ENCODE measurements at places on chromosomes 3 and 15. TPM values are rescaled to one million over a fixed set of nuclear protein-coding genes. Genes with fewer than 3 reads are reported as not detected.
A peak's percentile ranks its signal among the peaks of the same experiment; 100 is the strongest.

DNA sequence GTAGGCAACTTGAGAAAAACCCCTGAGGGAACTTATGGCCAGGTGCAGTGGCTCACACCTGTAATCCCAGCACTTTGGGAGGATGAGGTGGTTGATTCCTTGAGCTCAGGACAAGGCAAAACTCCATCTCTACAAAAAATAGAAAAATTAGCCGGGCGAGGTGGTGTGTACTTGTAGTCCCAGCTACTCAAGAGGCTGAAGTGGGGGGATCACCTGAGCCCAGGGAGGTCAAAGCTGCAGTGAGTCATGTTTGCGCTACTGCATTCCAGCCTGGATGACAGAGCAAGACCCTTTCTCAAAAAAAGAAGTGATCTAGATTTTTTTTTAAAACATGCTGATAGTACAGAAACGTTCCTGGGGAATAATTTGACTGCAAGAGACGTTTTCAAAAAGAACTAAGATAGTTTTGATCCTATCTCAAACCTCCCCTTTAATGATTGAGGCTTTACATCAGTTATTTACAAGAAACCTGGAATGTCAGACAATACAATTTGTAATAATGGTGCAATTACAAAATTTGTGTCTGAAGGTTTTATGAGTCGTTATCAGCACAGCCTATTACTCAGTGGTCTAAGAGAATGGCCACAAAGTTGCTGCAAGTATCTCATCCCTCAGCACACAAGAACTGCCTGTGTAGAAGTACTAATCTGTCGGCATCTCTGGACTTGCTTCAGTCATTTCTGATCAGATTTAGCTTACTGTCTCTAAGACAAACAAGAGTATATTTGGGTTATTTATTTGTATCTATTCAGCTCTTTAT, 32.2 kb upstream of the KLHL25 start:
- no peaks in the 10 kb centered on the region for H3K36me3 ChIP-seq
- H3K4me1 ChIP-seq, result no peaks in the 10 kb centered on the region

- peak within 1 kb of the TSS; percentile 62 for H3K4me3 ChIP-seq
- H3K27ac ChIP-seq, result no peak within 1 kb of the TSS
- DNase-seq, result peak; percentile 52
- peaks cover 3% of the 10 kb centered on the region for H3K36me3 ChIP-seq
- peaks cover 6% of the 10 kb centered on the region for H3K4me1 ChIP-seq
These were observed at the start of gene GASK1A for GRCh38 chr3:42979044-42979972. GASK1A (plus strand) TSS chr3:42979311; CDS start chr3:42979643, 332 bp downstream.

DNA sequence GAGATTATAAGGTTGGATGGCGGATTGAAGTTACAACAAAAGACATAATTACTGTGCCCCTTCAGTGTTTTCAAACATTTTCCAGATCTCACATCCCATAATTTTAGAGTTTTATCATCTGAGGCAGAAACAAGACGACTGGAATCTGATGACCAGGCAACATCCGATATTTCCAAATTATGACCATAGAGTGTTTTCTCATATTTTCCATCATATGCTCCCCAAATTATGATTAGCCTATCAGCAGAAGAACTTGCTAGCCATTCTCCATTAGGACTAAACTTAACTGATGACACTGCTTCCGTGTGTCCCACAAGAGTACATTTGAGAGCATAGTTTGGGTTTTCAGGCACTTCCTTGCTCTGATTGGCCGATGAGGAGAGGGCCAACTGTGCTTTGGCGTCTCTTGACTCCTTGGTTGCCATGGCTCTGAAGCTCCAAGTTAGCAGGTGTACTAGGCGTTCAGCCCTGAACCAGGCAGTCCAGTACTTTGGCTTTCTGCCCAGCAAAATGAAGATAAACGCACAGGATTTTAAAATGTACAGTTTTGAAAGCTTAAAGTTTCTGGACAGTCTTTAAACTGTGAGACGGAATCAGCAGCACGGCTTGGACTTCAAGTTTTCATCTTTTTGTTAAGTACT, 638 bp downstream of the WDR5B start:
- peaks cover 51% of the 10 kb centered on the region for H3K4me1 ChIP-seq
- peaks cover 46% of the 10 kb centered on the region for H3K36me3 ChIP-seq
- H3K27ac ChIP-seq, result peak overlapping the region; percentile 96
- H3K4me3 ChIP-seq, result peak overlapping the region; percentile 96

- no peak overlapping the region for H3K27ac ChIP-seq
- no peak overlapping the region for H3K4me3 ChIP-seq
- H3K36me3 ChIP-seq, result no peaks in the 10 kb centered on the region
- no peaks in the 10 kb centered on the region for H3K4me1 ChIP-seq
These were observed 91.7 kb upstream of the CHMP2B start for GRCh38 chr3:87135412-87135811.

DNA sequence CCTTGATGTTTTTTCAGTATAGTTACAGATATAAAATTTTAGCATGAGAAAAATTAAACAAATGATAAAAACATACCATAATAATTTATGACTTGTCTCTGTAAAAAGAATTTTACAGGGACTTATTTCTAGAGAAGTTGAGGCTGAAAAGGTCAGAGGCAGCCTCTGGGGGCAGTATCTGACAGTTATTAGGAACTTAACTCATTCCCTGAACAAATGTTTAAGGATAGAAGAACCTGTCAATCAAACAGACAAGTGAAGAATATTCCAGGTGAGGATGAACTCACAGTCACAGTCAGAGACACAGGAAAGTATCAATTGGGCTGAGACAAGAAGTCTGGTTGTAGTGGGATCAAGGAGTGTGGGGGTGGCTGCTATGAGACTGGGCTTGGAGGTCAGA, 7.3 kb downstream of the MYLK start:
- H3K4me3 ChIP-seq, result no peak overlapping the region
- DNase-seq, result no peak

HEMK1 gene
- total RNA-seq, result 61.6 TPM

LPP gene
- 34.7 TPM for total RNA-seq

CRYGS gene
- 1.6 TPM for total RNA-seq

ACOX2 gene
- not detected for total RNA-seq

Data from activated CD4-positive, alpha-beta T cell treated with anti-CD3 and anti-CD28 coated beads for 36 hours (primary cell).